ENCODE measurements at places on chromosomes 12 and 14.

- no peak for DNase-seq
Measured at GRCh38 chr12:113003636-113004035, 25.3 kb downstream of the OAS2 start.

DNA sequence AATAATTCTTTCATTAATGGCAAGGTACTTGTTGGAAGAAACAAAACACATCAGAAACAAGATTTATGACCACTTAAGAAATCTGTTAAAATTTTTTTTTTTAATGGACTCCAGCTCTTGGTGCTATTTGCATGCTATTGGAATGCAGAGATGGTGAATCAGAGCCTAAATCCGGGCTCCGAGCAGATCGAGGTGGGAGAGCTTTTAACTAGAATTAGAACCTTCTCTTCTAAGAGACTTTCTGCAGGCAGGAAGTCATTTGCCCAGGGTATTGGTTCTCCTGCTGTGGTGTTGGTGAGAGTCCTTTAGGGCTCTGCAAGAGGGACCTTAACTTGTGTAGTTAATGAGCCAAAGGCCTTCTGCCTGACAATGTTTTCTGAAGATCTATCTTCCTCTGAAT lies 419.4 kb downstream of the SNAPC1 start:
- DNase-seq = no peak

DNA sequence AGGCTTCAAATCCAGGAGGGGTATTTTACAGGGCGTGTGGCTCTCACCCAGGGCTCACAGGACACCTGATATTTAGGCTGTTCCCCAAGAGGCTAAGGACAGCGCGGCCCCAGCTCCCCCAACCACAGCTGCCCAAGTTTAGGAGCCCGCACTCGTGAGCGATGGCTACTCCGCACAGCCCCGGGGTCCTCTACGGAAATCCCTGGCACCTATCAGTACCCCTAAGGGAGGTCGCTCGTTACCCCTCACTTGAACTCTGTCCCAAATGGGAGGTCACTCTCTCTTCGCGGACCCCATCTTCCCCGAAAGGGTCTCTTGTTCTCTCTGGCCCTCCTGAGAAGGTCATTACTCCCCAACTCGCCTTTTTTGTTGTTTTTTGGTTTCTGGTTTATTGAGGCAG lies 708 bp upstream of the P2RX4 start:
- DNase-seq = no peak

GRCh38 chr14:103488071-103488470 lies 34.6 kb downstream of the CKB start:
- DNase-seq = no peak

- DNase-seq = peak; percentile 25
Measured at GRCh38 chr12:116126610-116127009, 150.9 kb downstream of the MED13L start.

DNA sequence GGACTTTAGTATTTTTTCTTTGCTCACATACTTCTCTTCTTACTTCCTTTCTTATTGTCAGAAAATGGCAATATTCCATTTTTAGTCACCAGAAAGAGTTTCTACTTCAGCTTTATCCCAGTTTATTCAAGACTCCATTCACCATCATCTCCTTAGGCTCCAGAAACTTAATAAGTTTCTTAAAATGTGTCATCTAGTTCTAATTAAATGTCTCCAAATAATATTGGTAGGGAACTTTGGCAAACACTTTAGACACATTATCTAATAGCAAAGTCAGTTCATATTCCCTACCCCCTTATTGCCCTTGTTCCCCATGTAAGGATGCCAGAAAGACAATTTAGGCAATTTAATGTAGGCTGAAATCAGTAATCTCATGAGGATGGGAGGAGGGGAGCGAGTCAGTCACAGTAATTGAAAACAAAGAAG lies 15.1 kb downstream of the EPYC start:
- DNase-seq = no peak

DNA sequence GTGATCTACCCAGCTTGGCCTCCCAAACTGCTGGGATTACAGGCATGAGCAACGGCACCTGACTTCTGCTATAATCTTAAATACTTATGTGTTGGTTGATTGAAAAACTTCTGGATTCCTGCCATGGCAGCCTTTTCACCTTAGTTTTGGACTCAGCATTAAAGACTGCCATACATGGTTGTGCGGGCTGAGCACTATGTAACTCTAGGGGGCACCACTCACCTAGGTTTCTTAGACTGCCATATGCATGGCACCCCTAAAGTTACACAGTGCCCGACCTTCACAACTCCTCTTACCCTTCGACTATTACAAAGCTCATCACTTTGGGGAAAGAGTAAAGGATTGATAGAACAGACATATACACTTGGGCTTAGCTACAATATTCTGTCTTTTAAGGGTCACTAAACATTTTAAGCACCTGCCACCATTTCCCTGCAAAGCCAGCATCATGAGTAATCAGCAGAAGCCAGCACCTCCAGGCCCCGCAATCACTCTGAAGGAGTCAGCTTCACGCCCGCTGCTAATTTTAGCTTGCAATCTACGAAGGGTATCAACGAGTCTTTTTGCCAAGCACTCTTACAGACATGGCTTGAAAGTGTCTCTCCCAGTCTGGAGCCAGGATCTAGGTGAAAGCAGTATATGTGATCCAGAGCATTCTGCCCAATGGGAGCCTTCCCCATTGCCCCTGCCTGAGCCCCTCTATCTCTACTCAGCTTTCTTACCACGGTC lies 59.8 kb downstream of the SUDS3 start:
- no peak for DNase-seq
